ENCODE measurements at places on chromosomes 4 and X. TPM values are rescaled to one million over a fixed set of nuclear protein-coding genes. Genes with fewer than 3 reads are reported as not detected.

DNA sequence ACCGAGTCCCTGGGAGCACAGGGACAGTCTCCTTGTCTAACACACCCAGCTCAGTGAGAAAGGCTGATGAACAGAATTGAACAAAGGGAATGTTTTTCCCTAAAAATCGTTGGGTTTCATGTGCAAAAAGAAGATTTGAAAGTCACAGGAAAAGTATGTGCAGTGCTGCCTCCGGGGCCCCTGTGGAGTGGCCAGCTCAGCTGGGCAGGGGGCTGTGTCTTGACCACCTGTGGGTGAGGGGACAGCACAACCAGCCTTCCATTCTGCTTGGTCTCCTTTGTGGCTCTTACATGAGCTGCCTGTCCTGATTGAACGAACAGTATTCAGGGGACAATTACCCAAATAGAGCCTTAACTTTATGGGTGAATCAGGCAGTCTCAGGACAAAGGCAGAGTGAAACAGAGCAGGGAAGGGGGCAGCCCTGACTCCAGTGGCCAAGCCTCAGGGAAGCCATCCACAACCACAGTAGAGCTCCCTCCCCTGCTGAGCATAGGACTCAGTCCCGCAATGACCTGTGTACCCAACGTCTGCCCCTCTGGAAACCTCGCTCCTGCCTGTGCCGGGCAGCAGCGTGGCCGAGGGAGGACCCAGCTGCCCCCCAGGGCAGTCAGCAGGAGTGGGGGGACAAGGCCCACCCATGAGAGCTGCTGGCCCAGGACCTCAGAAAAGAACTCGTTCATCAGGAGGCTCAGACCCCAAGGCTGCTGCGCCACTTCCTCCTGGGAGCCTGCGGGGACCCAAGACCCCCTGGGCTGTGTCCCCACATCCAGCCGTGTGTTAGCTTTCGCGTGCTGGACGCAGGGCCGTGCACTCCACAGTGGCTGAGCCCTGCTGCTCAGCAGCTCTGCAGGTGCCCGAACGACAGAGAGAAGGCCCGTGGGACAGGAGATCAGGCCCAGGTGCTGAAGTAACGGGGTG is 59.6 kb upstream of the MXD4 start:
- no peak for DNase-seq

- peak; percentile 31 for DNase-seq
Measured at GRCh38 chr4:74376888-74377483, 12.0 kb downstream of the EREG start.

DNA sequence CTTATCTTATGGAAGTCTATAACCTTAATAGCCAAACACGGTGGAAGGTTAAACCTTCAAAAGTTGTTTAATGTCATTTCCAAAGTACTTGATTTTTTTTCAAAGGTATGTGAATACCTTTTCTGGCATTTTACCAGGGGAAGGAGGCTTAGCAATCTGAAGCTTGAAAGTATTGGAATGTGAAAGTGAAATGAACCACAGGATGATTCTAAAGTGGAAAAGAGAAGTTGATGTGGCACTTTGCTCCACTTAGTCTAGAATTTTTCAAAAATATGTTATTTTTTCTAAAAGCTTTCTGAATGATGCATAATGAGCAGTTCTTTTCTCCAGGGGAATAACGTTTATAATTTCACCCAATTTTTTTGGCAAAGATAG is 19.2 kb downstream of the PI4K2B start:
- DNase-seq = no peak

- no peak for DNase-seq
Measured at GRCh38 chr4:88415982-88416381, 37.3 kb downstream of the HERC6 start.

GRCh38 chr4:76802236-76803021 is 95.5 kb downstream of the SOWAHB start:
- DNase-seq = no peak

DNA sequence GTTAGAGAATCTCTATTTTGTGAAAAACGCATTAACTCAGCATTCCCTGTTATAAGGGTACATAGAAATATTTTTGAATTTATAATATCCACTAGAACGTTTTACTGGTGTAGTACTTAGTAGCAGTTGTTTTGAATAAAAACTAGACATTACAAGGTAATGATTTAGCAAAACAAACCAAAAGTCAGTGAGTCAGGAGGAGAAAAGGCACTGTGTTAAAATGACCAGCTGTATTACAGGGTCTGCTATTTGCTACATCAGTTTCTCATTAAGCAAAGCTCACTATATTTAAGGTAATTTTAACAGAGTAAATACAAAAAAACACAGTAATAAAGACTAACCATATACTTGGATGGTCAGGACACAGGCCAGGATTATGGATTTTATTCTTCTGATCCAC is 152.8 kb downstream of the RASL11B start:
- no peak for DNase-seq

GRCh38 chr4:76836860-76837562 is 60.9 kb downstream of the SOWAHB start:
- no peak for DNase-seq

DNA sequence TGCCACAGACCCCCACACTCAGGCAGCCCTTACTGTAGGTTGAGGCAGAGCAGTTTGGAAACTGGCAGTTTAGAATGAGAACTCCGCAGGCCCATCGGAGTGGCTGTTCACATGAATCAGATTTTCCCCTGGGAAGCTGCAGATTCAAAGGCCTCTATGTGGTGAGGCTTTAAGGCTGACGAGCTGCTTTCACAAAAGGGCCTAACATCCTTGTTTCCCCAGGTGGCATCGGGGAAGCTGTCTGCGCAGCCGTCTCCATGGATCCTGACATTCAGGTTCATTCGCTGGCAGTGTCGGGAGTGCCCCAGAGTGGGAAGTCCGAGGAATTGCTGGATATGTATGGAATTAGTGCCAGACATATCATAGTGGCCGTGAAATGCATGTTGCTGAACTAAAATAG is 33.7 kb downstream of the TKTL1 start:
- DNase-seq = no peak

DNA sequence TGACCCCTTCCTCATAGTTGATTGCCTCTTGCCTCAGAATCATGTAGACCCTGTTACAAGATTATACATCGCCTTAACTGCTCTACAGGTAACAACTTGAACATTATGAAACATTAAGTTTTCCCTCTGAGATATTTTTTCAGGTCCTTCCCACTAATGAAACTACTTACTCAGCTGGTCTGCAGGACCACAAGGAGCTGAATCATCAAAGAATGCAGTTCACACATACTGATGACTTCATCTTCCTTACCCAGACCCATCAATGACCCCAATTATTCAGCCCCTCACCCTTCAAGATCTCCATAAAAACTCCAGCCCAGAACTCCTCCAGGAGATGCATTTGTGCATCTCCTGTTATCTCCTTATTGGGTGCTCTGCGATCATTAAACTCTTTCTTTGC is 720.9 kb downstream of the RAPGEF2 start:
- DNase-seq = no peak

DNA sequence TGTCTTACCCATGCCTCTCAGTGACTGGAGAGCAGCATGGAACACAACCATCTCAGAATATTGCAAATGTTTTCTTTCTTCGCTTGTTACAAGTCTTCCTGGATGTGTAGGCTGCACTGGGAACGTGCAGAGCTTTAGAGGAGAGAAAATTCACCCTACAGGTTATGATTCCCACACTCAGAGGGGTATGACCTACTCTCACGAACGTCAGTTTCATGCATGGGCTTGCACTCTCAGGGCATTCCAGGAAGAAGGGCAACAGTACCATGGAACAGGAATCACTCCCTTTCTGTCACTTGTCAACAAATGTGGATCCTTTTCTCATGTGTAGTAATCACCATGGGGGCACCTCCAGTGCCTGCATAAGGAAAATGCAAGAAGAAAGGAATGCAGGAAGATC is 75.8 kb downstream of the NBDY start:
- no peak for DNase-seq

- DNase-seq = no peak
Measured at GRCh38 chr4:112167794-112168193, 22.5 kb downstream of the FAM241A start.

DNA sequence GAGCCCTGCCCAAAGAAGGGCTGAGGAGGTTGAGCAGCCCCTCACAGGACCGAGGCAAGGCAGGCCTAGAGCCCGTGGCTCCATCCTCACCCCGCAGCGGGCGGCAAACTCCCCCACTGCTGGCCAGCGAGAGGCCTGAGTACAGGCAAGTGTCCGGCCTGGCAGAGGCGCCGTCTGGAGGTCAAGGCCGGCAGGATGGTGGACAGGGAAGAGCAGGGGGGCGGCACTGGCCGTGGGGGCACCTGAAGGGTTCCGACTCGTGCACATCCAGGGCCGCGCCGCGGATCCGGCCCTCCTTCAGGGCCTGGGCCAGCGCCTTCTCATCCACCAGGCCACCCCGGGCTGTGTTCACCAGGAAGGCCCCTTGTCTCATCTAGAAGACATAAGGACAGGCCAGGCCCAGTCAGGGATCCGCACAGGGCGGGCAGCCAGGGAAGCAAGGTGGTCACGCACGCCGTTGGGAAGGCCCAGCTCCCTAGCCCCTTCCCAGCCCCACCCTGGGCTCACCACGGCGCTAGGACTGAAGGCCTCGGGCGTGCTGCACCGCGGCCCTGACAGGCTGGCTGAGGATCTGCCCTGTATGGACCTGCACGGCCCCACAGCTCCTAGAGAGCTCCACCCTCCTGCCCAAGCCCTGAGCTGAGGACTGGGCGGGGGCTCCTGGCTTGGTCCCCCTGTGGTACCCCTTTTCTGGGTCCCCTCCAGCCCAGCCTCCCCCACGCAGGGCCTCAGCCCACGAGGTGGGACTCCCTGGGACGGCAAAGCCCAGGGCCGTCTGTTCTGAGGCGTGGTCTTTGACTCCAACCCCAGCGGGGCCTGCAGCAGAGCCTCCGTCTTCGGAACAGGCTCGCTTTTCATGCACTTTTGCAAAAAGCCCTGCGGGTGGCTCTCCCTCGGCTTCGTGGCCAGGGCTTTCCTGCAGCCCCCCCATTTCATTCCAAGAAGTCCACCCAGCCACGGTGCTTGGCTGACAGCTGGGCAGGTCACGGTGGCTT is 34.5 kb downstream of the CTBP1 start:
- no peak for DNase-seq

DNA sequence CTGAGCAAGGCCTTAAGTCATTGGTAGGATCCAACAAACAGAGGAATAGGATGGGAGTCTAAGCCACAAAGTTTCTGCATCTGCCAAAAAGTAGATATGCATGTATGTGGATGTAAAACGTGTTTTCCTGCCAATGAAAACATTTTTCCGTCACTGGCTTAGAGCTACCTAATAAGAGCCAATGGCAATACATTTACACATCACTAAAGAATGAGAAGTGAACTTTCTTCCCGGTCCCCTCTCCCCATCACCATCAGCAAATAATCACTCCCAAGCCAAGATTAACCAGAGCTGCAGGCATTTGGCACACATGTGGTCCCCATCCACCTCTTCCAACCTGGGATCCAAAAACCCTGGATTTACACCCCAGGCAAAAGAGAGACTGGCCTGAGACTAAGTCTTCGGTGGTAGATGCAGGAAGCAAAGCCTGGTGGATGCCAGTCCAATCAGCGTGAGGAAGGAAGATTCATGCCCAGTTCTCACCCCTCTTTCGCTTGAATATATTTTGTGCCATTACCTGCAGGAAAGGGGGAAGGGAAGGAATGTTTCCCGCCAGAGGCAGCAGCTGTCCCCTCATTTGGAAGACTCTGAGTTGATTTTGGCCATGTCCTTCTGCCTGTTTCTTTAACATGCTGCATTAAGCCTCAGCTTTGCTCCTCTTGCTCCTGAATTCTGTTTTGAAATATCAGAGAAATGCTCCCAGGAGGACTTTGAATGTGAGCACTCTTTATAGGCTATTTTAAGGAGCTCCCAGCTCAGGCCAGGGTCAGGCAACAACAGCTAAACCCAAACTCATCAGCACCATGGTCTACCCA is 131.4 kb downstream of the CHIC2 start:
- no peak for DNase-seq

- no peak for DNase-seq
Measured at GRCh38 chrX:141278306-141278705, 36.0 kb upstream of the SPANXC start.

DNA sequence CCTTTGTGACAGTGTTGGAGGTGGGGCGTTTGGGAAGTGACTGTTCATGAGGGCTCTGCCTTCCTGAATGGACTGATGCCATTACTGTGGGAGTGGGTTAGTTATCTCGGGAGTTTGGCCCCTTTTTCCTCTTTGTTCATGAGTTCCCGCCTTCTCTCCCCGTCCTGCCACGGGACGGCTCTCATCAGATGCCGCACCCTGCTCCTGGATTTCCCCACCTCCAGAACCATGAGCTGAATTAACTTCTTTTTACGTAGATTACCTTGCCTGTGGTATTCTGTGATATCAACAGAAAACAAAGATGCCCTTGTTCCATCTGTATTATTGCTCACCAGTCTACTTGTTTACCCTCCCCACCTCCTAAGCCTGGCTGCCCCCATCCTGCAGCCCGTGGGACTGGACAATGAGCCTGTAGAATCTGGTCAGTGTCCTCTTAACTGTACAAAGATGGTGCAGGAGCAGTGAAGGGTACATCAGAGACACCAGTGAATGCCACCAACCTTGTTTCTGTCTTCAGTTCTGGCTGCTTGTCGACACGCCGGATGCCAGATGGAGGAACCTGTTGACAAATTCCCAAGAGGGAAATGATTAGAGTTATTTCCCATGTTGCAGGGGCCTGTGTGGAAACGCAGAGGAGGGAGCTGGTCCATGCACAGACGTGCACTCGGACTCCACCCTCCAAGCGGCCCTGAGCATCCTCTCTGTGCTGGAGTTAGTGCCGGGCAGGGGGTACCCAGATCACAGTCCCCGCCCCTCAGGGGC is 104.7 kb downstream of the ABLIM2 start:
- DNase-seq = no peak

- no peak for DNase-seq
Measured at GRCh38 chr4:148425327-148426110, 16.7 kb downstream of the NR3C2 start.

- DNase-seq = no peak
Measured at GRCh38 chrX:39777623-39778025, 320.1 kb downstream of the BCOR start.

GRCh38 chr4:101621120-101621519 is 169.4 kb upstream of the BANK1 start:
- no peak for DNase-seq

GRCh38 chr4:37908488-37909331 is 17.8 kb downstream of the TBC1D1 start:
- DNase-seq = no peak

DNA sequence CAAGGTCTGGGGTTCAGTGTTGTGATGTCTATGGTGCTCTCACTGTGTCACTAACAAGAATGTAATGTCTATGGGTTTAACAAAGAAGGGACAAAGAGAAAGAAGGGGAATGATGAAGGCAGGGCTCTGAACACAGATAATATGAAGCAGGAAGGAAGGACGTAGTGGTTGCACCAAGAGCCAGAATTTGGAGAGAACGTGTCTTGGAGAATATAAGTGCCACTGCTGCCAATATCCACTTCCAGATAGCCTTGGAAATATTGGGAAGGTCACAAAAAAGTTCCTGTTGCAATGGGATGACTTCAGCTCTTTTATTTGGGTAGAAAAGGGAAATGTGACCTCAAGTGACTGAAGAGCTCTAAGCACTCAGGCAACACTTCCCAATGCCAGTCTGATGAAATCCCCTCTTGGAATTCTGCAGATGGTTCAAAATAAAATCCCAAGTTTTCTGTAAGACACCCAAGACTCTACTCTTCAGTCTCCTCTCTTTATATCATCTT is 131.8 kb downstream of the PRKX start:
- no peak for DNase-seq

Gene PNMA3
- polyA plus RNA-seq = 31.6 TPM

Gene CD40LG
- polyA plus RNA-seq = 0.14 TPM

Gene CT47B1
- polyA plus RNA-seq = not detected

Gene SCML2
- polyA plus RNA-seq = 11.2 TPM

Gene VEGFC
- 17.6 TPM for polyA plus RNA-seq

Gene LUZP4
- polyA plus RNA-seq = not detected

Gene NXF3
- not detected for polyA plus RNA-seq

Gene PAGE4
- polyA plus RNA-seq = 0.93 TPM

Gene TKTL2
- polyA plus RNA-seq = not detected
